ENCODE measurements at places on chromosomes 2 and 18.

- no peak for DNase-seq
These were observed 168.8 kb downstream of the ZNF385B start for GRCh38 chr2:179692610-179693009.

DNA sequence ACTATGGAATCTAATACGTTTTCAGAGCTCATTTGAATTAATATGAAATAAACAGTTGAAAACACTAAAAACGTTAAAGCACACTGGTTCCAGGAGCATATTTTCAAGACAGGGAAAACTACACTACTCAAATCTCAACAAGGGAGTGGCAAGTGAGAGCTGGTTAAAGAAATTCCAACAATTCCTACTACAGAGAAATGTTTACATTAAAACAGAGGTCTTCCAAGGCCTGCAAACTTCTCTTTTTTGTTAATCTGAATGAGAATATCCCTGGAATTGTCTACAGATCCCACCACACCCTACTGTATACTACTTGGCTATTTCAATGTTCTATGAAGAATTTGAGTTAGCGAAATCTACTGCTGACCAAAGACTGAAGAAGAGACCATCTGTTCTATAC is 231.5 kb downstream of the ZEB2 start:
- no peak for DNase-seq

DNA sequence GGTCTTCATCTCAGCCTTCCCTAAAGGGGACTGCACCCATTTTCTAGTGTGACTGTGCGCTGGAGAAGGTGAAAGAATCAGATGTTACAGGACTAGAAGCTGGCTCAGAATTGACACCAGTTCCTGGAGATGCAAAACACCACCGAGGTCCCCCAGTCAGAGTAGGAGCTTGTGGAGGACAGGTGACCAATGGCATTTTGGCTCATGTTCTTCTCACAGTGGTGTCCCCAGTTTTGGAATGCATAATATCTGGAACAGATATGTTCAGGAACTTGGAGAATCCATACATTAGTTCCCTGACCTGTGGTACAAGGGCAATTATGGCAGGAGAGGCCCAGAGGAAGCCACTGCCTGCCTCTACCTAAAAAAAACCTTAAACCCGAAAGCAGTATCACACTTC is 66.3 kb downstream of the PSMG2 start:
- no peak for DNase-seq

- no peak for DNase-seq
These were observed 186.7 kb upstream of the ETAA1 start for GRCh38 chr2:67210430-67210829.

DNA sequence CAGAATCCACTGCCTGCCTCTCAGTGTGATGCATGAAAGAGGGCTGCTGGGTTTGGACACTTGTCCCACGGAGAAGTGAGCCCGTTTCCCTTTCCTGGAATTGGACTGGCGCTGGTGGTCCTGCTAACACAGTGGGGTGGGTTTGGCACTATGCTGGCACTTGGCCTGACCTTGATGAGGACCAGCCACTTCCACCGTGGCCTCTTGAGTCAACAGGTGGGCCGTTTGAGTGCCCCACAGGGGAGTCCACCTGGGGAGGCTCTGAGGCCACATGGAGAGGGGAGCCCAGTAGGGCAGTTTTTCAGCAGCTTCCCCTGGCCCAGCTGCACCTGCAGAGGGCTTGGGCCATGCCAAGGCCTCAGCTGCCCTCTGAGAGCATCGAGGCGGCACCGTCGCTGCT is 56.5 kb downstream of the MBP start:
- DNase-seq = no peak

GRCh38 chr18:77068321-77069312 is 64.0 kb downstream of the MBP start:
- peak; percentile 65 for DNase-seq

Data from CD4-positive, alpha-beta T cell treated with Interleukin-1 beta for 1 hour (primary cell).